Anterior cingulate cortex (tissue), 58 donors: ENCODE measurements at places on chromosomes 2 and 18.

DNA sequence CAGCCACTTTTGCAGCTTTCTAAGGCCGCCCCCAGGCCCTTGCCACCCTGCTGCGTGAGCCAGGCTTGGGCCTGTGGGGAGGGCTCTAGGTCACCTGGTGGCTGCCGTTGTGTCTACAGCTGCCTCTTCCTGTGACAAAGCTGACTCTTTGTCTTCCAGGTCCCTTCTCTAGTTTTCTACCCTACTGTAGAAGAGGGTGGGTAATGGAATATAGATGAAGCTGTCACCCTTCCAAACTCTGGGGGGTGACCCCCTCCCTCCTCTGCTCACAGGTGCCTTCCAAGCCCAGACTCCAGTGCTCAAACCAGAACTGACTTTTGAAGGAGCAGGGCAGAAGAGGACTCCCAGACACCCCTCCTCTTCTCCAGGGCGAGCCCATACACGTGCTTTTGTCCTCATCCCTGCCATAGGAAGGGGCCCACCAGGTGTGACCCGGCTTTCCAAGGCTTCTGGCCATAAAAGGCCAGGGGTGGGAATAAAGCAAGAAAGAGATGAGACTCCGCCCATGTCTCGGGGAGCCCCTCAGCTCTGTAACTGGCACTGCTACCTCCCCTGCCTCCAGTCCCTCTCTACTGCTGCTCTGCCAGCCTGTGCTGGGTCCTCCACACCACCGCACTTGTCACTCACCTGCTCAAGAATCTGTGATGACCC, 17.9 kb upstream of the SDC1 start:
- DNase-seq, result no peak

DNA sequence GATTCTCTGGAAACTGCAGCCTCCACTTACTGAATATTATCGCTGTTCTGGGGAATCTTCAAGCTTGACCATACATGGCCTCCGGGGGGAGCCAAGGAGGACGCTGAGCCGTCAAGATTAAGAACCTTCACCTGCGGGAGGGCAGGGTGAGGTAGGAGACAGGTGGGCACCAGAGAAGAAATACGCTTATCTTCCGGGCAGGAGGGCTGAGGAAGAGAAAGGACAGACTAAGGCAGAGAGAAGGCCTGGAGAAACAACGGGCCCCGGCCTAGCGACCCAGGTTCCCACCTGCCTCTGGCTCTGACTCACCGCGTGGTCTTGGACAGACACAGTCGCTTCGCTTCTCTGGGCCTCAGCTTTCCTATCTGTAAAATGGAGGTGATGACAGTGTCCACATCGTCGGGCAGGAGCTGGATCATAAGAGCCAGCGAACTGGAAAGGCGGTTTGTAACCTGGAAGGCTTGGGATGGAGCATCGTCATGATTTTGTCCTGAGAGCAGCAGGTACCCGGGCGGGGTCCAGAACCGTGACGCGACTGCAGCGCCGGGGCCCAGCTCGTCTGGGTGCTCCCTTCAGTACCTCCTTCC, 659 bp downstream of the ZNF142 start:
- DNase-seq, result no peak

DNA sequence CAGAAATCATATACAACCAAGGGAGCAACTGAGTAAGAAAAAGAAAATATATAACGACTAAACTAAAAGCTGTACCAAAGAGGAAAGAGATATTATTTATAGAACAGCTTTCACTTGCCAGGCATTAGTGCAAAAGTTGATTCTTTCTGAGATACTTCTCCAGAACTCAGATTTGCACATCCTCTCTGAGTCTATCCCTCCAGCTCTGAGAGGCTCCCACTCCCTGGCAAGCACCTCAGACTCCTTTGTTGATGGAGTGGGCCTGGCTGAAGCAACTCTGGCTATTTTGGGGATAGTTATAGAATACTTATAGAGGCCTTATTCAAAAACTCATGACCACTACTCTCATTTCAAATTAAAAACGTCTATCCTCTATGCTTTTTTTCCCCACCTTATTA, 501.6 kb upstream of the TNP1 start:
- DNase-seq, result no peak

DNA sequence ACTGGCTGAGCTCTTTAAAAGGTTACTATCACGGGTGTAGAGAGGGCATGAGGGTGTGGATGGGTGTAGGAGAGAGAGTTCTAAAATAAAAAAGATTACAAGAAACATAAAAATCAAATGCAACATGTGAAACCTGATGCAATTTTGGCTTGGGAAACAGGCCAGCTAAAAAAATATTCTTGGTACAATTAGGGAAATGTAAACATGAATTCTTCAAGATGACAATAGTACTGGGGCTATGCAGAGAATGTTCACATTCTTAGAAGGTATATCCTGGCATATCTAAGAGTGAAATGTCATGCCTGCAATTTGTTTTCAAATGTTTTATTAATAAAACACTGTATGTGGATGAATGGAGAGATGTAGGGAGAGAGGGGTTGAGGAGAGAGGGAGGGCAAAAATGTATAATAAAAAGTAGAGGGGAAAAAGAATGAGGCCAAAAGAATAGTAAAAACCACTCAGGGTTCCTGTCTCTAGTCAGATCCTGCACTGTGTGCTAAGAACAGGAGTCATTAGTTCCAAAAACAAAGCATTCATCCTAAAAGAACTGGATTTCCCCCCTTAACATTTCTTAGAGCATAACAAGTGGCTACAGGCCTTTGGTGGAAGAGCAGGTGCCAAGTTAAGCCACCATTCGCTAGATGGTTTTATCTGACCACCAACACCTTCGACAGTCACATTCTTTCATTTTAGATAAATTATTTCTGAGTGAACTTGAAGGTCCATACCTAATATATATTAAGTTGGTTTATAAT, 77.3 kb downstream of the LPIN2 start:
- no peak for DNase-seq

DNA sequence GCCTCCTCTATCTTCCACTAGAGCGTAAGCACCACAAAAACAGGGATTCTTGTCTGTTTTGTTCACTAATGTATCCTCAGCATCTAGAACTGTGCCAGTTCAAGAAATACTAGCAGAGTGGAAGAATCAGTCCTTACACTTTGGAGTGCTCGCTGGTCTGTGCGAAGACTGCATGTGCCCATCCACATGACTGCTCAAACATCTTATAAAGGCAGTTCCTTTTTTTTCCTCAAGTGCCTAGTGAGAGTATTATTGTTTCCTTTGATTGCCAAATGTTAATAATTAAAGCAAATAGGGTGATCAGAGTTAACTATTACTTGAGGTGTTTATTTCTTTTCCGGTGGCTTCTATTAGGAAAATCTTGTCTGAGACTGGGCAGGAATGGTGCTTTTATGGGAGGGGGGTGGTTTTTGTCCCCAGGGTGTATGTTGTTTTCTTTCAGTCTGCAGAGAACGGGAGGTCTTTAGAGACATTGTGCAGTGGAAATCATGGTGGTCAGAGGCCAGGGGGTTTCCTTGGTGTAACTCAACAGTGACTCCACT, 45.6 kb upstream of the ITGB6 start:
- DNase-seq, result no peak

- no peak for DNase-seq
Measured at GRCh38 chr2:195252018-195252417, 405.0 kb upstream of the SLC39A10 start.

DNA sequence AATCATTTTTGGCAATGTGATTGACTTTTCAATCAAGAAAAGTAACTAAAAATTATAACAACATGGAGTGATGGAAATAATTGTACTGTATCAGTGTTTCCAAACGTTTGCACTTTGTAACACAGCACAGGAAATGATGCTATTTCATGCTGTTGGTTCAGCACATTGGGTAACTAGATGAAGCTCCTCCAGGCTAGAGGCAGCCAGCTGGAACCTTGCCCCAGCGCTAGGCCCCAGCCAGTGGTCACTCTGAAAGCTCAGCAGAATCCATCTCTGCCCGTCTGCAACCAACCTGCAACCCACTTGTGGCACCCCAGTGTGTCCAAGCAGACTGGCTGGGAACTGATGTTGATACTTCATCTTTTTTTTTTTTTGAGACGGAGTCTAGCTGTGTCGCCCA, 15.3 kb downstream of the UNC50 start:
- DNase-seq, result no peak

GRCh38 chr2:59572227-59572626, 981.2 kb downstream of the BCL11A start:
- DNase-seq, result no peak

DNA sequence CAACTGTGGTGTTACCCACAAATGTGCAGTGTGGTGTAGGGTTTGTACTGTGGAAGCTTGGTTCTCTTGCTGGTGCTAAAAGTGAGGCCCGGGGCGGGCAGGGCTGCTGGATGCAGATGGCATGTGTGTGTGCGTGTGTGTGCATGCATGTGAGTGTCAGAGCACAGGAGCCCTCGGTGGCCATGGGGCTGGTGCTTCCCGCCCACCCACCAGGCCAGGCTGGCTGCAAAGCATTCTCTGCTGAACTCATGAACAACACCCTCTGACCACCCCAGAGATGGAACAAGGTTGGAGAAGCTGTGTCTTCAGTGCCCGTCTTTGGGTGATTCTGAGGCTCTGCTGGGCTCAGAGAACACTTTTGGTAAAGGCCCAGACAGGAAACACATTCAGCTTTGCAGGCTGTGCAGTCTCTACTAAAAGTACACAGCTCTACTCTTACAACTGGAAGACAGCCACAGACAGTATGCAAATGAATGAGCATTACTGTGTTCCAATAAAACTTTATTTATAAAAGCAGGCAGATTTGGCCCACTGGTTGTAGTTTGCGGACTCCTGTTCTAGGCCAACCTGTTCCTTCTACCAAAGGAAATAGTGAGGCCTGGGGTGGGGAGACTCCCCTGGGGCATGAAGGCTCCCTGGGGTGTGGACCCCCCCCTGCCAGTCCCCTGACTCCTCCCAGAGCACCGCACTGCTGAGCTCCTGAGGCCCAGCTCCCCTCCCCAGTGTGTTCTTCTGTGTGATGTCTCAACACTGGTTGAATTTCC, 225.3 kb upstream of the HDAC4 start:
- no peak for DNase-seq

GRCh38 chr2:179417436-179417949, 152.9 kb upstream of the SESTD1 start:
- DNase-seq, result no peak
